ENCODE measurements at places on chromosomes 4 and X. TPM values are rescaled to one million over a fixed set of nuclear protein-coding genes. Genes with fewer than 3 reads are reported as not detected.

The RBMXL3 gene
- not detected for total RNA-seq

The GATA1 gene
- not detected for total RNA-seq

The KIT gene
- total RNA-seq, result 0.02 TPM

The POLR2B gene
- total RNA-seq, result 69.1 TPM

The MAGEA4 gene
- total RNA-seq, result not detected

The C4orf51 gene
- not detected for total RNA-seq

The NCAPG gene
- total RNA-seq, result 29.0 TPM

The HS6ST2 gene
- 0.17 TPM for total RNA-seq

The ERCC6L gene
- total RNA-seq, result 15.0 TPM

The C4orf46 gene
- total RNA-seq, result 8.7 TPM

The BEX4 gene
- total RNA-seq, result 2.5 TPM

The NAA11 gene
- total RNA-seq, result not detected

The SLC10A4 gene
- 7.3 TPM for total RNA-seq

The ANOS1 gene
- total RNA-seq, result 0.02 TPM

The ARMCX6 gene
- 47.8 TPM for total RNA-seq

The TREX2 gene
- total RNA-seq, result 1.8 TPM

The UGT2B7 gene
- total RNA-seq, result 0.35 TPM

The AR gene
- total RNA-seq, result 3.2 TPM

The MCUB gene
- total RNA-seq, result 17.6 TPM

The P2RY10 gene
- total RNA-seq, result not detected

The AGTR2 gene
- total RNA-seq, result not detected

The DOCK11 gene
- total RNA-seq, result 6.3 TPM

The DCAF8L2 gene
- total RNA-seq, result not detected

The LDB2 gene
- not detected for total RNA-seq

The TGIF2LX gene
- total RNA-seq, result not detected

The FGG gene
- total RNA-seq, result 8.0 TPM

The NPNT gene
- total RNA-seq, result 0.44 TPM

The GABRA4 gene
- not detected for total RNA-seq

The CACNA1F gene
- total RNA-seq, result not detected

The MAGED4B gene
- 11.0 TPM for total RNA-seq

The PCSK1N gene
- total RNA-seq, result 50.9 TPM

The SMIM10 gene
- total RNA-seq, result 0.20 TPM

The SLC25A6 gene
- total RNA-seq, result 467 TPM

The SERTM2 gene
- total RNA-seq, result not detected

The SCML1 gene
- 6.4 TPM for total RNA-seq

The SHROOM2 gene
- total RNA-seq, result 0.86 TPM

The TKTL2 gene
- not detected for total RNA-seq

The IL13RA2 gene
- total RNA-seq, result not detected

The SUPT20HL1 gene
- total RNA-seq, result not detected

The IL2RG gene
- total RNA-seq, result not detected

The AFM gene
- total RNA-seq, result not detected

The SEC24B gene
- 20.2 TPM for total RNA-seq

The SYNPO2 gene
- total RNA-seq, result 1.0 TPM

The SPP1 gene
- 162 TPM for total RNA-seq

The NHS gene
- 2.3 TPM for total RNA-seq

The GRPR gene
- total RNA-seq, result 0.07 TPM

The REELD1 gene
- not detected for total RNA-seq

The CXCL8 gene
- 10.4 TPM for total RNA-seq

The EMCN gene
- total RNA-seq, result not detected

The MGST2 gene
- total RNA-seq, result 54.5 TPM

The CEP135 gene
- total RNA-seq, result 4.1 TPM

The RGS12 gene
- 8.4 TPM for total RNA-seq

The NAT8L gene
- 13.6 TPM for total RNA-seq

The PDE6B gene
- total RNA-seq, result not detected

The TMPRSS11D gene
- total RNA-seq, result not detected

The PHEX gene
- 0.42 TPM for total RNA-seq

The TCEAL2 gene
- not detected for total RNA-seq

The BEX1 gene
- not detected for total RNA-seq

Measured in A549 treated with Hydrocortisone at 1 μM for 4 hours (cell line).